ENCODE measurements at places on chromosomes 7 and 10. TPM values are rescaled to one million over a fixed set of nuclear protein-coding genes. Genes with fewer than 3 reads are reported as not detected.

GRCh38 chr10:51733057-51733456 is 33.7 kb upstream of the CSTF2T start:
- peaks cover 5% of the 10 kb centered on the region for H3K27me3 ChIP-seq
- H3K4me3 ChIP-seq, result no peak overlapping the region
- H3K4me1 ChIP-seq, result no peaks in the 10 kb centered on the region
- H3K27ac ChIP-seq, result no peak overlapping the region
- no peaks in the 10 kb centered on the region for H3K36me3 ChIP-seq

DNA sequence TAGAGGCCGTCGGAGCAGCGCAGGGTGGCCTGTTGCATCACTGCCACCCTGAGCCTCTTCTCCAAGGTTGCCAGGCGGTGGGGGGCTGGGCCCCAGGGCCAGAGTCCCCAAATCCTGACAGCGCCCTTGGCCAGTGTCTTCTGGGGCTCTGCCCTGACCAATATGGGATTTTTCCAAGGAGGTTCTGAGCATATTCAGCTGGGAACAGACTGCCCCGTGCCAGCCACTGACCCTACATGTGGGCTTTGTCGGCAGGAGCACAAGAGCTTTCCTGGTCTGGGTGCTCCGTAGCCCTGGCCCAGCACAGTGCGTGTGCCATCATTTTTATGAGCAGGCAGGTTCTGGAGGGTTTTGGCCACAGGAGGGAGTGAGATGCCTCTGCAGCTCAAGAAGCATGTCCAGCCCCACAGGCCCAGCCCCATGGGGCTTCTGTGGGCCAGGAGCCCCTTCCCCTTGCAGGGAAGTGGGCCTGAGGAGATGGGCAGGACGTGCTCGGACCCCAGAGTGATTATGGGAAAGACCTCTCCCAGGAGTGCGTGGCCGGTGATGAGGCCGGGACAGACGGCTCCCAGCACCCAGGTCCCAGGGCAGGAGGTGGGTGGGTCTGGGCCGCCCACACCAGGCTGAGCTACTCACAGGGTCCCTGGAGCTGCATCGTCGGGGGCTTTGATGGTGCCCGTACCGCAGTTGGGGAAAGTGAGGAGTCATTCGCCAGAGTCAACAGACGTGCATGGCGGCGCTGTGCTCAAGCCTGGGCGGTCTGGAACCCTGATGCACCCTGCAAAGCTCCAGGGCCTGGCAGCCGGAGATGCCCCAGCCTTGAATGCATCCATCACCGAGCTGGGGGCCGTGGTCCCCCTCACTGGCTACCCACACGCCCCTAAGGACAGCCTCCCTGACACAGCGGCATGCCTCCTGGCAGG is 66.6 kb downstream of the PWWP2B start:
- H3K27me3 ChIP-seq, result no peaks in the 10 kb centered on the region
- H3K4me1 ChIP-seq, result no peaks in the 10 kb centered on the region
- no peaks in the 10 kb centered on the region for H3K36me3 ChIP-seq
- no peak for DNase-seq
- no peak overlapping the region for H3K4me3 ChIP-seq
- H3K27ac ChIP-seq, result no peak overlapping the region

- no peak overlapping the region for H3K4me3 ChIP-seq
- DNase-seq, result no peak
- H3K27ac ChIP-seq, result no peak overlapping the region
- H3K27me3 ChIP-seq, result no peaks in the 10 kb centered on the region
- H3K36me3 ChIP-seq, result peaks cover 2% of the 10 kb centered on the region
Observed at GRCh38 chr7:67918158-67918557, 921.5 kb downstream of the TYW1 start.

- no peak for DNase-seq
- H3K36me3 ChIP-seq, result no peaks in the 10 kb centered on the region
- no peak overlapping the region for H3K27ac ChIP-seq
- H3K4me3 ChIP-seq, result no peak overlapping the region
- H3K4me1 ChIP-seq, result no peaks in the 10 kb centered on the region
Observed at GRCh38 chr7:47672977-47673381, 91.1 kb upstream of the TNS3 start.

GRCh38 chr10:108708363-108708762 is 1214.9 kb downstream of the XPNPEP1 start:
- H3K36me3 ChIP-seq, result no peaks in the 10 kb centered on the region
- no peak overlapping the region for H3K4me3 ChIP-seq

GRCh38 chr7:99008181-99008631 is 129.9 kb downstream of the TRRAP start:
- H3K4me1 ChIP-seq, result no peaks in the 10 kb centered on the region
- H3K36me3 ChIP-seq, result peaks cover 66% of the 10 kb centered on the region
- no peak overlapping the region for H3K4me3 ChIP-seq
- peak; percentile 14 for DNase-seq
- no peaks in the 10 kb centered on the region for H3K27me3 ChIP-seq
- H3K27ac ChIP-seq, result no peak overlapping the region

- no peaks in the 10 kb centered on the region for H3K27me3 ChIP-seq
- no peak overlapping the region for H3K4me3 ChIP-seq
- H3K27ac ChIP-seq, result no peak overlapping the region
- no peaks in the 10 kb centered on the region for H3K36me3 ChIP-seq
Observed at GRCh38 chr7:136509466-136509865, 359.0 kb upstream of the CHRM2 start.

GRCh38 chr7:80347173-80347572 is 164.7 kb downstream of the GNAT3 start:
- no peaks in the 10 kb centered on the region for H3K27me3 ChIP-seq
- no peak overlapping the region for H3K4me3 ChIP-seq
- no peak for DNase-seq
- no peaks in the 10 kb centered on the region for H3K36me3 ChIP-seq

DNA sequence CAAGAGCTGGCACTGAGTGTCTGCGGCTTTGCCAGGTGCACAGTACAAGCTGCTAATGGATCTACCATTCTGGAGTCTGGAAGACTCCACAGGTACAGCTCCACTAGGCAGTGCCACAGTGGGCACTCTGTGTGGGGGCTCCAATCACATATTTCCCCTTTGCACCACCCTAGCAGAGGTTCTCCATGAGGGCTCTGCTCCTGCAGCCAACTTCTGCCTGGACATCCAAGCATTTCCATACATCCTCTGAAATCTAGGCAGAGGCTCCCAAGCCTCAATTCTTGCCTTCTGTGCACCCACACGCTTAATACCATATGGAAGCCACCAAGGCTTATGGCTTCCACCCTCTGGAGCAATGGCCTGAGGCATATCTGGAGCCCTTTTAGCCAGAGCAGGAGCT is 29.2 kb downstream of the IQUB start:
- H3K27me3 ChIP-seq, result peaks cover 9% of the 10 kb centered on the region
- H3K4me1 ChIP-seq, result no peaks in the 10 kb centered on the region

DNA sequence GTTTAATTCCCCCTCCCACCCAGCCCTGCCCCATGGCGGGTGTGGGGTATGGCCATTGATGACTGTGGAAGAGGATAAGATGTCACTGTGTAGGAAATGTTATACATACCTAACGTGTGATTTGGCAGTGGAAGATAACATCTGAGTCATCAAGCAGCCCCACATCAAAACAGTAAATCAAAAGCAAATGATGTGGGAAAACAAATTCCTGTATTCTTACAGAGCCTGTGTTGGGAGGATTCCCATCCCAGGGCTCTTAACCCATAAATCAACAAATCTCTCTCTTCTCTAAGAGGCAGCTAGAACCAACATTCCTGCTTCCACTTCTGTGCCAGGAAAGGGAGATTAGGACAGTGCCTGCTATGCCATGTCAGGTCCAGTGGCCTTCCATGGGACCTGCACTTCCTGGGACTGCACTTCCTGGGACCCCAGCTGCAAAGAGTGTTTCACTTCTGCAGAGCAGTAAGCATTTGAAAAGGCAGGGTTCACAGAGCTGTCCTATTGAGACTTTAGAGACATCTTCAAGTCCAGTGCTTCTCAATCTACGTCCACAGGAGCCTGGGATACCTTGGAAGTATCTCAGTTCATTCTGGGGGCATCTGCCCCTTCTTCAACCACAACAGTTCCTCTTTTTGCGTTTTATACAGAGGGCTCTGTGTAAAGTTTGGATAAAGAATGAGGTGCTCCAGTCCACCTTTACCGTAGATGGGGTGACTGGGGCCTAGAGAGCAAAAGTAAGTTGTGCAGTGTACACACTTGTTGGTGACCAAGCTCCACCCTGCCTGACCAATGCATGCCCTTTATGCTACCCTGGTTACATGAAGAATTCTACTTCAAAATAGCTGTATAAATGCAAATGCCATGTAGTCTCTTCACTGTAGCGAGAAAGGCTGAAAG is 45.7 kb downstream of the ATXN7L1 start:
- DNase-seq, result no peak
- no peaks in the 10 kb centered on the region for H3K4me1 ChIP-seq
- H3K27ac ChIP-seq, result no peak overlapping the region

GRCh38 chr10:71090330-71090729 is 122.0 kb upstream of the UNC5B start:
- H3K4me3 ChIP-seq, result no peak overlapping the region
- DNase-seq, result peak; percentile 5

- H3K4me3 ChIP-seq, result no peak overlapping the region
- H3K27ac ChIP-seq, result no peak overlapping the region
- DNase-seq, result no peak
- H3K36me3 ChIP-seq, result peaks cover 2% of the 10 kb centered on the region
Observed at GRCh38 chr10:718143-718700, 28.8 kb upstream of the DIP2C start.

GRCh38 chr7:6160191-6160623 is 112.2 kb downstream of the CYTH3 start:
- DNase-seq, result no peak
- H3K27ac ChIP-seq, result no peak overlapping the region
- peaks cover 38% of the 10 kb centered on the region for H3K36me3 ChIP-seq
- no peaks in the 10 kb centered on the region for H3K27me3 ChIP-seq
- no peak overlapping the region for H3K4me3 ChIP-seq

Gene SLC26A3
- not detected for total RNA-seq

Gene HOXA13
- not detected for total RNA-seq

Gene MSS51
- 3.3 TPM for total RNA-seq
